ENCODE measurements at places on chromosomes 7 and 10. TPM values are rescaled to one million over a fixed set of nuclear protein-coding genes. Genes with fewer than 3 reads are reported as not detected.

GRCh38 chr10:85152496-85152895 is 824.1 kb downstream of the CCSER2 start:
- no peaks in the 10 kb centered on the region for H3K27me3 ChIP-seq
- H3K27ac ChIP-seq: no peak overlapping the region
- no peak overlapping the region for H3K4me3 ChIP-seq
- H3K36me3 ChIP-seq: no peaks in the 10 kb centered on the region

GRCh38 chr7:18762189-18762588 is 266.6 kb downstream of the HDAC9 start:
- H3K4me1 ChIP-seq: peaks cover 16% of the 10 kb centered on the region
- no peak overlapping the region for H3K4me3 ChIP-seq
- H3K27ac ChIP-seq: no peak overlapping the region
- H3K27me3 ChIP-seq: no peaks in the 10 kb centered on the region
- DNase-seq: no peak

DNA sequence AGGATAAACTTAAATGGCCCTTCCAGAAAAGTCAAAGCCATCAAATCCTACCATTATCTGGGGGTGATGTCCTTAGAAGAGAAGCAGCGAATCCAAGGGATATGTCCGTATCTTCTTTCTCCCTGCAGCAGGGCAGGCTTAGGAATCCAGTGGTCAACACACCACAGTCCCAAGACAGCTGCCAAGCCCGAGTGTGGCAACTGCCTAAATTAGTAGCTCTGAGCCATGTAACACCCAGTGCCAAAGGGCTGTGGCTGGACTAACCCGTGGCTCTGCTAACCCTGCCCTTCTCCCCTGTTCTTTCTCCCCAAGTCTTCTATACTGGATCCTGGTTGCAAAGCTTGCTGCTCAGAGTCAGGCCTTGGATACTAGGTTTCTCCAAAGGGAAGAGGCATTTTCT is 74.8 kb downstream of the CDK1 start:
- H3K27ac ChIP-seq: no peak overlapping the region
- no peak overlapping the region for H3K4me3 ChIP-seq
- no peak for DNase-seq
- no peaks in the 10 kb centered on the region for H3K27me3 ChIP-seq
- H3K36me3 ChIP-seq: 0 out of 2 replicates have a peak, but pooled peaks cover 3% of the 10 kb centered on the region
- no peaks in the 10 kb centered on the region for H3K4me1 ChIP-seq

- H3K27ac ChIP-seq: no peak overlapping the region
- no peak for DNase-seq
Measured at GRCh38 chr10:84175436-84175835, 1.8 kb downstream of the GPR15LG start.

DNA sequence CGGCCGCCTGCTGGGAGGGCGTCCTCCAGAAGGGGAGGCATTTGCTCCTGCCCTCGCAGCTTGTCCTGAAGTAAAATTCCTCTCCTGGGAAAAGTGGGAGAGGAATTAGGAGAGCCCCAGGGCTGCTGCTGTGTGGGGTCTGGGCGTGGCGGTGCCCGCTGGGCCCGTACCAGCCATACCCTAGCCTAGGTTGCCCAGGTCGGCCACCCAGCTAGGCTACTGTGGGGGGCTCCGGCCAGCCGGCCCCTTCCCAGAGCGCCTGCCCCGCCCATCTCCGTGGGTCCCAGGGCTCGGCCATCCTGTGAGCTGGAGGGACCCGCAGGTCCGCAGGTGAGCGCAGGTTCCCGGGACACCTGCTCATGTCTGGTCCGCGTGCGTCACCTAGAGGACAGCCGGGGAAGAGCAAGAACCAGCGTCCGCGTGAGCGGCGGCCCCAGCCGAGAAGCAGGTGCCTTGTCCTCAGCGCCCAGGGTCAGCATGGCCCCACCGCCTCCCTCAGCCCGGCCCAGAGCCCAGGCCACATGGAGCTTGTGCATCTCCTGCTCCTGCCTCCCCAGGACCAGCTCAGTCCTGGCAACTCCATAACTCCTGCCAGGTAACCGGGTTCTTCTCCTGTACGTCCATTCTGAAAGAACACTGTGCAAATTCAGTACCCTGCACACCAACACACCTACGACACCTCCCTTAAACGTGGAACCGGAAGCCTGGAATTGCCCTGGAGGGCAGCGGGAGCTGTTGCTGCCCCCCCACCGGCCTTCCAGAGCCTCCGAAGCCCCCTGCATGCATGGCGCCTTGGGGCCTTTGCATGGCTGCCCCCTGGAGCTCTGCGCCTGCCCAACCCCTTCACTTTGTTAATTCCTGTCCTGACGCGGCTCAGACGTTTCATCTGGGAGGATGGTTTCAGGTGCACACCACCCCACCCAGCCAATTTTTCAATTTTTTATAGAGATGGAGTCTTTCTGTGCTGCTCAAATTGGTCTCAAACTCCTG is 22.8 kb upstream of the FOXL3 start:
- DNase-seq: peak; percentile 89
- no peak overlapping the region for H3K4me3 ChIP-seq
- H3K27ac ChIP-seq: no peak overlapping the region
- H3K27me3 ChIP-seq: peaks cover 27% of the 10 kb centered on the region
- peaks cover 40% of the 10 kb centered on the region for H3K36me3 ChIP-seq
- H3K4me1 ChIP-seq: no peaks in the 10 kb centered on the region

Gene GIMAP7
- 0.37 TPM for total RNA-seq
